ENCODE measurements at places on chromosomes 1 and 21.

DNA sequence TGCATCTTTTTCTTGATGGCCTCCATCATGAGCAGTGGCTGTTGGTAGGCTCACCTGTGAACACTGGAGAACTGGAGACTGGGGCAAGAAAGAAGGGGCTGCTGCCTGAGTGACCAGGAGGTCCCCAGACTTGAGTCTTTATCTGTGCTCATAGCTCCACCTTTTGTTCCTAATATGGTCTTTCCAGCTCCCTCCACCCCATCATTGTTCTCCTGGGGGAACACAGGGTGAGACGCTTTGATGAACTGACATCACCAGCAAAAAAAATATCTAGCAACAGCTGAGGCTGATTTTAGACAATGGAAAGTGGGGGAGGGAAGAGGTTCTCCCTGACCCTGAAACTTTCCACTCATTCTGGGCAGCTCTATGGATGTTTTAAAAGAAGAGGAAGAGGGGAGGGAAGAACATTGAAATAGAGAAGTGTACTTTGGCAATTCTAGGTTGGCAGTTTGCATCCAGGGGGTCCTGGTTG is at the start of gene TPM3:
TSS of gene TPM3 (minus strand) at position 111 of the 472 bp plus-strand sequence. CDS start at position 29, 82 bp downstream.
- DNase-seq: no peak

DNA sequence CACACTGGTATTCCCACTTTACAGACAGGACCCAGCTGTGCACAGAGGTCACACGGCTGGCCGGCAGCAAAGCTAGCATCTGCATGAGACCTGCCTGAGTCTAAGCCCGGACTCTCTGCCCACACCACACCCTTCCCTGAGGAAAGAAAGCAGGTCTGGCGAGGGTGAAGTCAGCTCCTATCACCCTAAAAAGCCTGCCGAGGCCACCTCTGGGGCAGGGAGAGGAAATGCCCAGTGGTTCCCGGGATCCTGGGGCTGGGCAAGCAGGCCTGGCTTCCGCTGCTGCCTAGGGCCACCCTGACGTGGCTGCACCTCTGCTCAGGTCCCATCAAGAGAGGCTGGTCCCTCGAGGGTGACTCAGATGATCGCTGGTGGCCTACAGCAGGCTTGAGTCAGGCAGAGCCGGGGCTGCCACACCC is 42.2 kb downstream of the RAP1GAP start:
- no peak for DNase-seq

- no peak for DNase-seq
These were observed 10.6 kb downstream of the TXNIP start for GRCh38 chr1:145985502-145986439.

DNA sequence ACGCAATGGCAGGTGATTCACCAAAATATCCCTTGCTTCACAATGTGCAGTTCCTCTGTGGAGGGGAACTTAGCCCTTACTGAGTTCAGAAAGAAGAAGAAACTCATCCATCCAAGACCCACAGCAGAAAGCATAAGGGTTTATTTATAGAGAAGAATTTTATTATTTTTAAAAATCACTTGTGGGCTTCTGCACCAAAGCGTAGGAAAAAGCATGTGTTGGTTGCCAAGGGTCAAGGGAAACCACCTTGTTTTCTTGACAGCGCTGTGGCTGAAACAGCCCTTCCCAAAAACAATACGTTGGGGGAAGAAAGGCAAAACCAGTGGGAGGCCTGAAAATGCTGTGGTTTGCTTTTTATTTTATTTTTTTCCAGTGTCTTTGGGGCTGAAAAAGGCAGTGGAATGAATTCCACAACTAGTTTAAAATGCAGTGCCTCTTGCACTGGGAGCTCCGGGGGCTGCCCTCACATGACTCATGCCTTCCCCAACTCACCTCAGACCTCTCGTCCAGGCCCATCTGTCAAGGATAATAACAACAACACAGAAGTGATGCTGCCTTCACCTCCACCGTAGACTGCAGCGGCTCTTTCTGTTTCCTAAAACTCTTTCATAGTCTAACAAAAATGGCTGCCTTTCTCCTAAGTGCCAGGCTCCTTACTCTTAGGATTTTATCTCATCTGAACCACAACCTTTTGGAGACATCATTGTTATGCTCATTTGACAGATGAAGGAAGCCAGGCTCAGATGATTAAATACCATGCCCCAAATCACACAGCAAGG is 224.2 kb upstream of the JUN start:
- DNase-seq: no peak

DNA sequence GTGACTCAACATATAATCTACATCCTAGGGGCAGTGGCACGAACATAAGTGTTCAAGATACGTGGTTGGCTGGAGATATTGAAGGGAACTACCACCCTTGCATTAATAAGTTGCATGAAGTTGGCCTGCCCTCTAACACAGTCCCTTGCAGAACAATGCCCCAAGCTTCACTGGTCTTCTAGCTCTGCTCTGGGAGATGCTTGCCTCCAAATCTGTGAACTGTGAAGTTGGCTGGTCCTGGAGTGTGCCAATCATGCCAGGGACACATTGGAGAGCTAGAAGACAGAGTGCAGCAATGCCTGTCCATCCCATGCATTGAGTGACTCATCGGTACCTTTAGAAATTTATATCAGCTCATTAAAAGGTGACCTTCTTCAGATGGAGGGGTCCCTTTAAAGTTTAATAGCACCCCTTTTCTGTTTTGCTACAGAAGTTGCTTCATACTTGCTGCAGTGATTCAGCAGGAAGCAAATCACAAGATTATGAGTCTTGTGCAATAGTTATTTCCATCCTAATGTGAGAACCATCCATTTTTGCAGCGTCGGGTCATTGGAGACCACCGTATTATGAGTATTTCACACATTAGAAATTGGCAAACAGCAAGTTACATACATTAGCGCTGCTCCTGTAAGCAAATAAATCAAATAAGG is 55.2 kb upstream of the KAZN start:
- no peak for DNase-seq

DNA sequence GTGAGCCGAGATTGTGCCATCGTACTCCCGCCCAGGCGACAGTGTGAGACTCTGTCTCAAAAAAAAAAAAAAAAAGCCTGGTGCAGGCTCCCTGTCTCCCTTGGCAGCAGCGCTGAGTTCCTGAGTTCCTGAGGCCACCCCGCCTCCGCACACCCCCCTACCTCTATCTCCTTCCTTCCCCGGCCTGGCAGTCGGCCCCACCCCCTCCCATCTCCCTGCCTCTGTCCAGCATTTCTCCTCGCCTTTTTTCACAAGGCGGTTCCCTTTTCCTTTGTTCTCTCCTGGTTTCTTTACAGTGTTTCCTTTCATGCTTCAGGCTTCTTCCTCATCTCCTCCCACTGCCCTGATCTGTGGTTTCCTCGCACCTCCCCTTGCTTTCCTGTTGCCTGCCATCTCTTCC is 2.7 kb downstream of the RORC start:
- no peak for DNase-seq

DNA sequence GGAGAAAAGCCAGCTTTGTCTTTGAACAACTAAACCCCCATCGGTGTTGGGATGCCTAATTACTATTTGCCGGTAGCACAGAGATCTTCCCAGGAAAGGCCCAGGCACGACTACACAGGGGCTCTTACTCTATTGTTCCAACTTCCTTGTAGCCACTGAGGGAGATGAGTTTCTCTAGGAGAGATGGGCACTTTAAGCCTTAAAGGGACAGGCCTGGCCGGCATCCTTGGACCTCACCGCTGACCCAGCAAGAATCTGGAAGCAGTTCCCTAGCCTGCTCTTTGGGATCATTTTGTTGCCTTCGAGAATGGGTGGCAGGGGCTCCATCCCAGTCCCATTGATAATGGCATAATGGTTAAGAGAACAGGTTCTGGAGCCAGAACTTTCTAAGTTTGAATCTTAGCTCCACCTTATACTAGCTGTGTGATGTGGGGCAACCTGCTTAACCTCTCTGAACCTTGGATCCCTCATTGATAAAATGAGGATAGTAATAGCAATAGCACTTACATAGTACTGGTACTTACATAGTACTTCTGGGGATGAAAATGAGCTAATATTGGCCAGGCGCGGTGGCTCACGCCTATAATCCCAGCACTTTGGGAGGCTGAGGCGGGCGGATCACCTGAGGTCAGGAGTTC is 239.1 kb upstream of the TMEM51 start:
- DNase-seq: no peak

GRCh38 chr1:24849672-24850295 is 80.3 kb downstream of the RUNX3 start:
- DNase-seq: no peak

GRCh38 chr1:59316497-59317128 is 19.7 kb downstream of the FGGY start:
- DNase-seq: no peak

- DNase-seq: no peak
These were observed 94.8 kb upstream of the SGIP1 start for GRCh38 chr1:66439031-66439740.

DNA sequence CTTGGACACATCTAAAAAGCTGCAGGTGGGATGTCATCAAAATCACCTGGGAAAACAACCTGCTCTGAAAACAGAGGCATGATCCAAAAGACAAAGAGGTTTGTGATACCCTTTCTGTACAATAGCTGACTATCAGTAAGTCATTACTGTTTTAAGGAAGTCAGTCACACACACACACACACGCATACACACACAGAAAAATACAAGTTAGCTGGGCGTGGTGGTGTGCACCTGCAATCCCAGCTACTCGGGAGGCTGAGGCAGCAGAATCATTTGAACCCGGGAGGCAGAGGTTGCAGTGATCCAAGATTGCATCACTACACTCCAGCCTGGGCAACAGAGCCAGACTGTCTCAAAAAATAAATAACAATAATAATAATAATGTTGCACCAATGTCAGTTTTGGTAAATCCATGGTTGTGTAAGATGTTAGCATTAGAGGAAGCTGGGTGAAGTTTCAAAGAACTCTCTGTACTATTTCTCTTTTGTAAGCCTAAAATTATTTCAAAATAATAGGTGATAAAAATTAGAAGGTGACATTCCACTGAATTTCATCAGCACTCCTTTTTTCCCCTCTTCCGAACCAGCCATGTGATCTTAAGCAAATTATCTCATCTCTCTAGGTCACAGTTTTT is 9.9 kb upstream of the HLCS start:
- no peak for DNase-seq

- no peak for DNase-seq
These were observed 32.9 kb downstream of the TENT5C start for GRCh38 chr1:117638759-117639158.

- DNase-seq: no peak
These were observed 12.2 kb downstream of the NGF start for GRCh38 chr1:115325874-115326273.

DNA sequence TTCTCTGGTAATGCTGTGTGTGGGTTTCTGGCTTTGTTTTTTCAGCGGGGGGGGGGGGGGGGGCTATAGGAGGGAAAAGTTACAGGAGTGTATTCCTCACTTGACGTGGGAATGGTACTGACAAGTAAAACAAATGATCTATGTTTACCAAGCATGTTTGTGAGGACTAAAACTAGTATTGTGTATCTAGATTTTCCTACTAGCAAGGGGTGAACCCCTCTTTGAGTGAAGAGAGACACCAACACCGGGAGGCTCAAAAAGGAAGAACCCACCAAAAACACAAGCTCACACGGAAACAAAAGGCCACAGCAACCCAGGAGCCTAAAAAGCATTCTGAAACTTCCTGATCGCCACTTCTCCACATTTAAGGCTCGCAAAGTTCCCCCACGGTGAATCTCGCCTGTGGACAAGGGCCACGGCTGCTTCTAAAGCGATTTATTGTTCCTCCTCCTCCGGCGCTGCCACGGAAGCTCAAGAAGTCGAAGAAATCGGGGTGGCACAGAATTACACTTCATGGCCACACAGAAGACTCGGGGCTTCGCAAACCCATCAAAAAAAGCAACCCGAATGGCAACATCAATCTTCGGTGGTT is 703 bp downstream of the PUM1 start:
- DNase-seq: no peak
